ENCODE measurements at places on chromosomes 5 and 9. TPM values are rescaled to one million over a fixed set of nuclear protein-coding genes. Genes with fewer than 3 reads are reported as not detected.

- DNase-seq, result peak; percentile 7
Measured at GRCh38 chr5:125257057-125257972, 510.9 kb upstream of the ZNF608 start.

The BTNL8 gene
- not detected for polyA plus RNA-seq

DNA sequence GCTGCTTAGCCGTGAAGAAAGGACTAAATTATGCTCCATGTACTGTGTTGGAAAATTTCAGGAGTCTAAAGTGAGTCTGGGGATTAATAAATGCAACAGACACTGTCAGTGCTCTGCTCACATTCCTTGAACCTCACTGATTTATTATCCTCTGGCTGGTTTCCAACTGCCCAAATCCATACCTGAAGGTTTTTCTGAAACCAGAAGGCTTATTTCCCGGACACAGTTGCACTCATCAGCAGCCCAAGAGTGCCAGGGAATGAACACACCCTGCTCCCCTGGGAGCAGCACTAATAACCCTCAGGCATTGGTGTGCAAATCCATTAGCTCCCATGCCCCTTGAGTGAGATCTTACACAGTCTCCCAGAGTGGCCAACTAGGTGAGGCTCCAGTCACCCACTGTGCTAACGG is 38.7 kb downstream of the F2R start:
- no peak for DNase-seq

- DNase-seq, result peak; percentile 56
Measured at GRCh38 chr9:129933185-129934040, 98.2 kb downstream of the USP20 start.

The DBH gene
- 0.57 TPM for polyA plus RNA-seq

DNA sequence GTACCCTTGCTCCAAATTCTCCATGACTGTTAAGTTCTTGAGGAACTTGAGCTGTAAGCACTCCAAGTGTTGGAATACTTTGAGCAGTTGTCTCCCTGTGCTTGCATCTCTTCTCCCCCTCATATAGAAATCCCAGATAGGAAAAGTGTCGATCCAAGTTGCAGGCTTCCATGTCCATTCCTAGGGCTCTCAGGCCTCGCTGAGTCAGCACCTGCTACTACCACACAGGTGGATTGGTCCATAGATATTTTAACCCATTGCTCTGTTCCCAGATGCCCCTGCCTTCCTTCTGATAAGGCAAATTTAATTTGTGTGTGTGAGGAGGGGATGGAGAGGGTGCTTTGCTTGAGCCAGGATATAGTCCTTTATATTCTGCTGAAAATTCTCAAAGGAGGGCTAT is 95.8 kb downstream of the PIP5K1B start:
- no peak for DNase-seq

DNA sequence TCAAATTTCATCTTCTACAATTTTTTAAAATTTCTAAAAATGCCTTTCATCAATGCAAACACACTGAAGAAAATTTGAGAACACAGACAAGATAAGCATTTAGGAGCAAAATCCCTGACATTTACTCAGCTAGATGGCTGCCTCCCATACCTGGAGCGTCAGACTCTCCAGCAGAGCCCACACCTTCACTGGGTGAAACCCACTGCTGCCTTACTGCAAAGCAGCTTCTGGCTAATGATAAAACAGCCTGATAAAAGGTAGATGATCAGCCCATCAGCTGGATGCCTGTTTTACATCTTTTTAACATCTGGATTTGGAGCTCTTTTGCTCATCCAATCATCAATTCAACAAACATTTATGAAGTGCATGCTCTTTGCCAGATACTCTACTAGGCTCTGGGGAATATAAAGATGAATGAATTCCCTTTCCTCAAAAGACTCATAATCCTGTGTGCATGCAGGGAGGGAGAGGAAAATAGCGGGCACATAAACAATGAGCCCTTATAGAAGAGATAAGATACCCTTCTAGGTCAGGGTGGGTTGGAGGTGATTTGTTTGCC is 271.2 kb downstream of the SAXO1 start:
- no peak for DNase-seq

The PLCXD3 gene
- 0.09 TPM for polyA plus RNA-seq

DNA sequence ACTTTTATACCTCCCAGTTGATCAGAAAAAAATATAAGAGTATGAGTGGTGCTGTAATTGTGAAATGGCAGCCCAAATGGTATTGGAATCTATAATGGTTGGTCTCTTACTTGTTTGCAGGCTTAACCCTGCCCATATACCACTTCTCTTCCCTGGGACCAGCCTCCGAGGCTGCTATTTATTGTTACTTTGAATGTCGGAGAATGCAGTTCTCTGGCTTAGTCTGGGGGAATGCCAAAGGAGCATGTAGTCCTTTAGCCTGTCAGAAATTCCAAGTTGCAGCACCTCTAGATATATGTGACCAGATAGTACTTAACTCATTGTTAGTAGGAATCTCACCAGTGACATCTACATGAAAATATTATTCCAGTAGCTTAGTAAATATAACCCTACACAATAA is 47.5 kb downstream of the SLC44A1 start:
- DNase-seq, result no peak

The PTGS1 gene
- polyA plus RNA-seq, result 3.3 TPM

- no peak for DNase-seq
Measured at GRCh38 chr5:171839112-171839511, 53.5 kb downstream of the SMIM23 start.

The GABRG2 gene
- not detected for polyA plus RNA-seq

The PHAX gene
- 56.2 TPM for polyA plus RNA-seq

GRCh38 chr5:9468060-9468388 is 77.9 kb downstream of the SEMA5A start:
- DNase-seq, result no peak

- no peak for DNase-seq
Measured at GRCh38 chr5:62112689-62113228, 193.2 kb upstream of the KIF2A start.

Data from muscle of arm (tissue), 14 donors.